Stimulated activated naive CD8-positive, alpha-beta T cell treated with anti-CD3 and anti-CD28 coated beads, Interleukin-15, amount 100 ng/mL, for 72 hours (primary cell): ENCODE measurements at places on chromosomes 6 and 20.

- DNase-seq, result no peak
Observed at GRCh38 chr20:14446446-14446845, 109.0 kb upstream of the FLRT3 start.

- no peak for DNase-seq
Observed at GRCh38 chr6:20252311-20252710, 40.0 kb upstream of the MBOAT1 start.

DNA sequence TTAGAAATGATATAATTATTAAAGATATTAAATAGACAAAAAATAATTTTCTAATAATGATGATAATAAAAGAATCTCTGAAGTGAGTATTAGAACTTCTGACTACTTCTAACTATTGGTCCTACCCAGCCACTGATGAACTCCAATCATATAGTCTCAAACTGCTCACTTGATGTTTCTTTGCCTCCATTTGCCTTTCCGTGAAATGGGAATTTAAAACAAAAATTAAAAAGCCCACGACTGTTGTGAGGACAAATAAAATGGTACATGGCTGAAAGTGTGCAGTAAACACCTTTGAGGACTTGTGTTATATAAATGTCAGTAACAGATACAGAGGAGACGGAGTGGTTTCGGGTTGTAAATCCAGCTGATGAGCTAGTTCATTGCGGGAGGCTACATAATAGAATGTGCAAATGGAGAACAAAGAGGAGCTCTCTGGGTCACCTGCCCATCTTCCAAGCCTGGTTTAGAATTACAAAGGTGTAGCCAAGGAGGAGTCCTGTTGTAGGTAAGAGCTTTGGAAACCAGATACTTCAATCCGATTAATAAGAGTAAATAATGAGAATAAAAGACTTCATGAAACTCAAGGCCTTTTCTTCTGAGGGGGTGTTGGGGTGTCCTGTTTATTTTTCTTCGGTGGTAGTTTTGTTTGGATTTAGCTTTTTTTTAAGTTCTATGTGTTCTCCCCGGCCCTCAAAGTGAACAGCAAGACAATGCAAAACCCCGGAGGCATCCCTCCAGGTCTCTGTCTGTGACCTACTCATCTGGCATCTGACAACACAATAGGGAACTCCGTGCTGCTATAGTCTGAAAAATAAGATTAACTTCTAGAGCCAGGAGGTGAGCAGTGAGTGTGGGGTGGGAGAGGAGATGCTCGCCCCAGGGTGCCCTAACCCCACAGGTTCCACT, 4.4 kb upstream of the PXDC1 start:
- no peak for DNase-seq

DNA sequence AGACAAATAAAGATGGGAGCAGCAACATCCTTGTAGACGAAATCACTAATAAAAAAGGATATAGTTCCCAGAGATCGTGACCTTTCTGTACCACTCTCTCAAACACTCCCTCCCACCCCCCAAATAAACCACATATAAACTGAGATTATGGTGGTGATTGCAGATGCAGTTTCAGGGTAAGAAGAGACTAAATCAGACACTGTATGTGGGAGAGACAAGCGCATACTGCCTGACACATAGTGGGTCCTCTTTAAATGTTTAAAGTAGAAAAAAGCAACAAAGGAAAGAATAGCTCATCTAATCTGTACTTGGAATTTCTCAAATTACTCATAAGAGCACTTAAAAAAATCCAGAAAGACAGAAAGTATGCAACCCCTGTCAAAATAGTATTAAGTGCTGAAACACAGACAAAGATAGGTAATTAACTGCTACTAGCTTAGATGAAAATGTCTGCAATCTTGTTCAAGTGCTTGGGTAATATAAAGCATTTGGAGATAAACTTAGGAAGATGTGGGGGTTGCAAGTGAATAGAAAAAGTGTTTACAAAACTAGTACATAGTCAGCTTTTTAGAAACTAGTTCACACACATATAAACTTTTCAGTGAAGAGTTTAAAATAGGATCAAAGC, 151.6 kb downstream of the BACH2 start:
- no peak for DNase-seq

DNA sequence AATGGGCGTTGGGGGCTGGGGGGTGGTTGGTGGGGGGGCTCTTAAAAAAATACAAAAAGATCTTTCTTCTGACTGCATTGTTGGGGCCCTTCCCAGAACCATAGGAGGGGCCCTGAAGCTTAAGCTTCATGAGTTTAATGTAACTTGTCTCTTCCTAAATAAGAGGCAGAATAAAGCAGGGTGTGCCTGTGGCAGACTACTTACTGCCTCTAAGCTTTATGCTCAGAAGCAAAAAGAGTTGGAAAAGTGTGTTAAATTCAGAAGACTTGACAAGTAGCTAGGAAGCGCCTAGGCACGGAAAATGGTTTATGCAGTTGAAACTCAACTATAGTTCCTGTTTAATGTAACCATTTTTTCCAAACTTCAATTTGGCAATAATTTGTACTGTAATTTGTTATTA, 44.5 kb downstream of the TIAM2 start:
- no peak for DNase-seq

GRCh38 chr6:39884696-39885095, 49.6 kb downstream of the MOCS1 start:
- no peak for DNase-seq
